Stimulated activated CD4-positive, alpha-beta T cell treated with anti-CD3 and anti-CD28 coated beads, TNF-alpha, amount 100 ng/mL, for 1 hour (primary cell): ENCODE measurements at places on chromosomes 7 and 10.

GRCh38 chr7:110947408-110947807 lies 143.5 kb upstream of the LRRN3 start:
- DNase-seq, result no peak

DNA sequence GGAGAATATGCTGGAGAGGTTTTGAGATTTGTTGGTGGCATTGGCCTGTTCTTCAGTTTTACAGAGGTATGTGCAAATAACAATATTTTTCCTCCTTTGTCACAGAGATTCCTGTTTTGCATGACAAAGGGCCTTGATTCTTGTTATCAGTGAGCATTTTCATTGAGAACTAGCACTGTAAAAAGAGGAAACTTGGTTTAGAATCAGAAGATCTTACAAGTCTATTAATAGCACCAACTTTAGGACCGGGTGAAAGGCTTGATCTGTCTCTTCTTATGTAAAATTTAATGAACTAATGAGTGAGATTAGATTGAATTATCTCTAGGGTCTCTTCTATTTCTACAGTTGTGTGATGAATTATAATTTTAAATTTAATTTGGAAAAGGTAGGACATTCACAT lies 25.5 kb downstream of the TSPAN13 start:
- no peak for DNase-seq

DNA sequence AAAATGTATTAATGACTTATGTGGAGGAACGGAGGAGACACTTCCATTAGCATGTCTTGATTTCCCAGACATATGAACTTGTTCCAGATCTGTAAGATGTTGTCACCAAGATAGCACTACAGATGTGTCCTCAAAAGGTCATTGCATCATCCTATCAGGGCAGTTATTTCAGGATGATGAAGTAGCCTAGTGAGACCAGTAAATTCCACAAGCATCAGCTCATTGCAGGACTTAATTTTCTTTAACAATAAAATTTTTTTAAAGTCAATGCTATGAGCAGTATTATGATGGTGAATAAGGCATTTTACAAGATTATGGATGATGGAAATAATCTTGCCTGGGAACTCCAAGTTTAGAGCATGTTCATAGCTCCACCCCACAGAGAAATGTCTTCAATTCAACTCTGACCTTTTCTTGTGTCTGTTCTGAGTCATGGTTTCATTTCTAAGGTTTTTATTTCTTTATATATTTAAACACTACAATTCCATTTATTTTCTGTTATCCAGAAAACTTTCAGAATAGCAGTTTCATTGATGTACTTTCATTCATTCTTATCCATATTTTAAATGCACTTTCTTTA lies 1203.3 kb upstream of the CELF2 start:
- DNase-seq, result no peak

DNA sequence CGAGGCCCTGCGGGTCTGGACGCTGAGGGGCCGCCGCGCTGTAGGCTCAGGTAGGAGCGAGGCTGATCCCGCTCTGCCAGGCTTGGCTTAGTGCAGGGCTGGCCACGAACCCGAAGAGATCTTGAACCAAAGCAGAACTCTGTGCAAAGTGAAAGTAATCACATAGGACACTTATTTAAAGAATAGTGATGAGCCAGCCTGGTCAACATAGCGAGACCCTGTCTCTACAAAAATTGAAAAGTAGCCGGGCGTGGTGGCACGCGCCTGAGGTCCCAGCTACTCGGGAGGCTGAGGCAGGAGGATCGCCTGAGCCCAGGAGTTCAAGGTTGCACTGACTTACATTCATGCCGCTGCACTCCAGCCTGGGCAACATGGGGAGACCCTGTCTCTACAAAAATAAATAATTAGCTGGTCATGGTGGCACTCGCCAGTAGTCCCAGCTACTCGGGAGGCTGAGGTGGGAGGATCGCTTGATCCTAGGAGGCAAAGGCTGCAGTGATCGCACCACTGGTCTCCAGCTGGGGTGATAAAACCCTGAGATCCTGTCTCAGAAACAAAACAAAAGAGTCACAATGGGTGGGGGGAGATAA lies 541 bp downstream of the ZSCAN25 start:
- DNase-seq, result no peak
